ENCODE measurements at places on chromosomes 12 and 14.

DNA sequence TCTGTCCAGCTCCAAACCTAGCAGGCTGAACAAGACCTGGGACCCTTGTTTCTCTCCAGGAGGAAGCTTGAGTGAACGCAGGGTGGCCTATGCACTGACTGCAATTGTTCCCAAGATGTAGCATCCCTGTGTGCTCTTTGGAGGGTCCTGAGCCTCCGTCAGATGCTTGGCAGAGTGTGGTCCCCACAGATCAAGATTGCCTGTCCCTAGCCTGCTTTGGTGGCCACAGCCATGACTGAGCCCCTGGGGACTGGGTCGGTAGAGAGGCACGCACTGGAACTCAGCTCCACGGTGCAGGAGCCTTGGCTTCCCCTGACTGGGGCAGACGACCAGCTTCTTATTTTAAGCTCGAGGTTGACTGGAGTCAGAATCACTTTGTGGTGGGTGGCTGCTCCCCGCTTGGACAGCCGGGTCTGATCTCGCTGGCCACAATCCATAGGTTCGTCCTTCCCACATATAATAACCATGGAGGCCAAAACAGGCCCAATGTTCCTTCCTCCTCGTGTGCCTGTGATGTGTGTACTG is 97.8 kb downstream of the LGMN start:
- DNase-seq: no peak

GRCh38 chr14:104658325-104658712 is 31.1 kb upstream of the INF2 start:
- no peak for DNase-seq

GRCh38 chr14:64209444-64210131 is 84.6 kb downstream of the ESR2 start:
- DNase-seq: peak; percentile 65

- no peak for DNase-seq
These were observed 164.7 kb downstream of the ADCK1 start for GRCh38 chr14:77964586-77964985.

- no peak for DNase-seq
These were observed 66.3 kb downstream of the RBM19 start for GRCh38 chr12:113899561-113900471.

DNA sequence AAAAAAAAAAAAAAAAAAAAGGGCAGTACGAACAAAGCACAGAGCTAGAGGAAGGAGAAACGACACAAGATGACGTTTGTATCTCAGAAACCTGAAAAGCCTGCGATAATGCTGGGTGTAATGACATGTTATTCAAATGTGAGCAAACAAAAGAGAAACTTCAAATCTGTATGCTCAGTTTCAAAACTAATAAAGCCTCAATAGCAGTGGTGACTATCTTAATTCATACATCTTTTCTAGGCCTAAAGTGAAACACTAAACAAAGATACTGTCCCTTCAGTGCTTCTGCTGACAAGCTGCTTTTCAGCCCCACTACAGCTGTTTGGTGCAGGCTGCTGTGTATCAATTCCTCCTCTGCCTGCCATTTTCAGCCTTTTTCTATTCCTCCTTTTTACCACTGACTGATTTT is 15.8 kb downstream of the ITPR2 start:
- DNase-seq: no peak

GRCh38 chr12:63805704-63806672 is 26.3 kb downstream of the RXYLT1 start:
- no peak for DNase-seq

DNA sequence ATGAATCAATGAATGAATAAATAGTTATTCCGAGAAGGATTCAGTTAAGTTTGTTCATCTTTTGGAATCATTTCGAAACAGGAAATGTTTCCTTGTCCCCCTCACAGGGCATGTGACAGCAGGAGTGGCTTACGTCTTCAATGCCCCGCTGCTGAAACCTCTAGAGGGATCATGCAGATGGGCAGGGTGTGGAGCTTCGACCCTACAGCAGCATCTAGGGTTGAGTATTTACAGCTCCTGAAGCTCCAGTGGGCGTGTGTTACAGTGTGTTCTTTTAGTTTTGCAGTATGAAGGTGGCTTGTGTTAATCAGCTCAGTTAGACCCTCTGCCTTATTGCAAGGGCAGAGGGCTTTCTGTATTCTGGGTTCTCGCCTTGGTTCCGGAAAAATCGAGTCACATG is 2.6 kb downstream of the NAV3 start:
- no peak for DNase-seq

- no peak for DNase-seq
These were observed 17.8 kb downstream of the PAPOLA start for GRCh38 chr14:96519970-96520369.

DNA sequence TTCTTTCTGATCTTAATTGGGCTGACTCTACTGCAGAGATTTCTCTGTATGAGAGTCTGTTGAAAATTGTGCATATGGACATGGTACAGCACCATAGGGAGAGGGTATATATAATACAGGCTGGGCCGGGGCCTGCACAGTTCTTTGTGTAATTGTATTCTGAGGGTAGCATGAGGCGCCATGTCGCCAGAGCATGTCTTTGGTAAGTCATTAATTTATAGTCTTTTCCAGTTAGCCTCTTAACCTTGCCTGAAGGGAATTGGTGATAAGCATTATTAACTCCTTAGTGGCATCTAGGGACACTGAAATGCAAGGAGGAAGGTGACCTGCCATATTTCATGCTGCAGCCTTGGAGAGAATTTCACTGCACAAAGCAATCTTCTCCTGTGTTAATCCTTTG is 569.9 kb downstream of the TMTC2 start:
- DNase-seq: no peak

DNA sequence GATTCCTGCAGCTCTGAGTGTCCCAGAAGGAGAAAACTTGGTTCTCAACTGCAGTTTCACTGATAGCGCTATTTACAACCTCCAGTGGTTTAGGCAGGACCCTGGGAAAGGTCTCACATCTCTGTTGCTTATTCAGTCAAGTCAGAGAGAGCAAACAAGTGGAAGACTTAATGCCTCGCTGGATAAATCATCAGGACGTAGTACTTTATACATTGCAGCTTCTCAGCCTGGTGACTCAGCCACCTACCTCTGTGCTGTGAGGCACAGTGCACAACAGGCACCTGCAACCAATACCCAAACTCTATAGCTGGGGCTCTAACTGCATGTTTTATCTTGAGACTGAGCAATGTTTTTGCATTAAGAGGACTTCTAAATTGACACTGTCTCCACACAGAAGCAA is 379.2 kb upstream of the OR4E1 start:
- no peak for DNase-seq

- DNase-seq: no peak
These were observed 157.6 kb downstream of the PAH start for GRCh38 chr12:102759466-102759865.

- DNase-seq: no peak
These were observed 46.5 kb upstream of the GALNT9 start for GRCh38 chr12:132375747-132376463.

GRCh38 chr14:82504894-82505293 is 971.2 kb upstream of the SEL1L start:
- DNase-seq: no peak

- no peak for DNase-seq
These were observed 607.0 kb downstream of the BCL11B start for GRCh38 chr14:98665007-98665406.

GRCh38 chr14:75299576-75299975 is 20.9 kb downstream of the FOS start:
- no peak for DNase-seq

DNA sequence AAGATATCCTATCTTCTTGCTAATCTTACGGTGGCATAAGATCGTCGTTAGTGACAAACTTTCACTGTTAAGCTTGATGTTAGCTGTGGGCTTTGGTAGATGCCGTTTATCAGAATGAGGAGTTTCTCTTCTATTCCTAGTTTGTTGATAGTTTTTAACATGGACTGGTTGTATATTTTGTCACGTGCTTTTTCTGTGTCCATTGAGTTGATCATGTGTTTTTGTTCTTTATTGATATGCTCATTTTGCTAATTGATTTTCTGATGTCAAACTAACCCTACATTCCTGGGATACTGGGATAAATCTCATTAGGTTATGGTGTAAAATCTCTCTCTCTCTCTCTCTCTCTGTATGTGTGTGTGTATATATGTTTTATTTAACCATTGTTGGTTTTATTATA is 545.1 kb downstream of the AACS start:
- no peak for DNase-seq

GRCh38 chr14:74975059-74975810 is 19.8 kb upstream of the PGF start:
- DNase-seq: peak; percentile 88

DNA sequence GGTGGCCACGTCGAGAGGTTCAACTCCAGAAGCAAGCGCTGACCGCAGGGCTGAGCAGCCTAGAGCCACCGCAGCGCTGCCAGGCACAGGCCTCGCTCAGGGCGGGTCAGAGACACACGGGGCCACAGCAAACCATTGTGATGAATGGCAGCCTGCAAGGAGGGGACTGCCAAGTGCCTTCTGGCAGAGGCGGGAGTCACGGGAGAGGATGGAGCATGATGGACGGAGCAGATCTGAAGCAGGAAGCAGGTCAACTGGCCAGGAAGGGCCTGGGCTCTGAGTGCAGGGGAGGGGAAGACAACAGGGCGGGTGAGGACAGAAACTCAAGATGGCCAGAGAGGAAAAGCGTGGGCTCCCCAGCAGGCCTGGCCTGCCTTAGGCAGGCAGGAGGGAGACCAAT is 49.8 kb downstream of the CDC42BPB start:
- no peak for DNase-seq

- DNase-seq: no peak
These were observed 117.2 kb upstream of the FZD10 start for GRCh38 chr12:130044991-130045621.

GRCh38 chr12:15634010-15634683 is 155.0 kb downstream of the EPS8 start:
- DNase-seq: no peak

GRCh38 chr14:41297576-41298327 is 308.9 kb upstream of the LRFN5 start:
- no peak for DNase-seq

- DNase-seq: peak; percentile 62
These were observed 647 bp upstream of the SIX1 start for GRCh38 chr14:60649875-60650372.

GRCh38 chr12:122968104-122968503 is 1.8 kb upstream of the ABCB9 start:
- DNase-seq: no peak

- no peak for DNase-seq
These were observed 738.7 kb downstream of the C12orf50 start for GRCh38 chr12:87290505-87290904.

- no peak for DNase-seq
These were observed 1278.7 kb upstream of the USP15 start for GRCh38 chr12:60981473-60981872.

GRCh38 chr14:55441286-55441685 is 870 bp upstream of the TBPL2 start:
- DNase-seq: no peak

DNA sequence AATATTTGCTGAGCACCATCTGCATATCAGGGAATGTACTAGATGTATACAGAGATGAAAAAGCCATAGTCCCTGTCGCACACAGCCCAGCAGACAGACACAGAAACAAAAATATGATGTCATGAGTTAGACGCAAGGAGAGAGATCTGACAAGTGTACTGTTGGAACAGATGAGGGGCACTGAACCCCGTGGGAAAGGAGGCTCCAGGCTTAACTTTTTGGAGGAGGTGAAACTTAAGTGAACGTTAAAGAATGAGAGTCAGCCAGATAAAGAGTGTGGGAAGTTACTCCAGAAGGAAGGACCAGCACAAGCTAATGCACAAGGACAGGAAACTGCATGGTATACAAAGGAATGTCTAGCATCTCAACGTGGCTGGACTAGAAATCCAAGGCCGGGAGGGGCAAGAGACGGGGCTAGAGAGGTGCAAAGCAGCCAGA is 2.5 kb upstream of the ACTN1 start:
- no peak for DNase-seq

DNA sequence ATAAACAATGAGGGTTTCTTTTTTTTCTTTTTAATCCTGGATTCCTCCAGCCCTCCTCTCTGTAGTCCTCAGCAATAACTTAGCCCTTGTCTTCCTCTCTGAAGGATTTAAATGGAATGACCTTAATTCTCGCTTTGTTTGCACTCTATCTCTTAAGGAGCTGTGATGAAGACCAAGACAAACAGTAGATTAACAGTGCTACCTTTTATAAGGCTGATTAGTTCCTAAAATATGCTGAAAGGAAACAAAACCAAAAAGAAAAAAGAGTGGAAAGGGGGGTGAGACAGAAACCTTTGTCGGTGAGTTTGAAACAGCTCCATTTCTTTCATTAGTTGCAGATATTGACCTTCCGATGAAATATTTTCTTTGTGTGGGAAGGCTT is 38.7 kb upstream of the PTCSC3 start:
- no peak for DNase-seq

- no peak for DNase-seq
These were observed 185.7 kb downstream of the KICS2 start for GRCh38 chr12:64036414-64036813.

GRCh38 chr14:79856381-79856780 is 354.9 kb downstream of the DIO2 start:
- no peak for DNase-seq

GRCh38 chr14:86723254-86723624 is 1193.3 kb downstream of the FLRT2 start:
- DNase-seq: no peak

DNA sequence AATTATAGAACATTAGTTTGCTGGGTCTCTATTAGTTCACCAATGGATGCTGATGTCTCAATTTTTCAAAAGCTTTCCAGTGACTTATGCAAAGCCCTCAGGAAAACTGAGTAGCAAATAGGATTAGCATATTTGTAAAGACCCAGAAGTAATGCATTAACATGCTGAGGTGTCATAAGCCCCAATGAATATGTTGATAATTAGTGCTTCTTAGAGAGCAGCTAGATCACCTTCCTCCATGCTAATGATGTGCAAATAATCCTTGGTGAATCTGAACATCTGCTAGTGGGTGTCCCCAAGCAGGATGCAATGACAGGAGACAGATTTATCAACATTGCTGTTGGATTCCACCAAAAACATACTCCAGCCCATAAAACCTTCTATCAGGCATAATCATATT is 19.0 kb downstream of the IFNG start:
- no peak for DNase-seq

DNA sequence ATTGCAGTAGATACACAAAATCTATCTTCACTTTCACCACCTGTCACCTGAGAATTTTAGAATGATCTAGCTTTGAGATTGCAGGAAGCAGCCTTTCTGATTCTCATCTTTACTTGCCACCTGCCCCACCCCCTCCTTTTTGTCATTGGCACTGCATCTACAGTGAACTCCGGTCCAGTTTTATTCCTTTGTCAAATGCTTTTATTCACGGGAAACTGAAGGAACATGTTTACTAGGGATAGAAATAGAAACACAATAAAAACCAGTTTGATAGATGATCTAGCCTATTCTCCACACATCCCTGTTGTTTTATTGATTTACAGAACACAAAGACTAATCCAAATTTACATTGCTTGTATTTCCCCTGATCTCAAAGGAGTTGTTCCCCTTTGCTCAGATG is 471.7 kb upstream of the STXBP6 start:
- no peak for DNase-seq

All from right forelimb (tissue), 1 donor.